ENCODE measurements at places on chromosomes 7 and 10. TPM values are rescaled to one million over a fixed set of nuclear protein-coding genes. Genes with fewer than 3 reads are reported as not detected.

GRCh38 chr10:74177140-74177677 lies 26.2 kb downstream of the ADK start:
- DNase-seq = no peak

- no peak for DNase-seq
Measured at GRCh38 chr7:94133460-94133859, 129.3 kb upstream of the BET1 start.

DNA sequence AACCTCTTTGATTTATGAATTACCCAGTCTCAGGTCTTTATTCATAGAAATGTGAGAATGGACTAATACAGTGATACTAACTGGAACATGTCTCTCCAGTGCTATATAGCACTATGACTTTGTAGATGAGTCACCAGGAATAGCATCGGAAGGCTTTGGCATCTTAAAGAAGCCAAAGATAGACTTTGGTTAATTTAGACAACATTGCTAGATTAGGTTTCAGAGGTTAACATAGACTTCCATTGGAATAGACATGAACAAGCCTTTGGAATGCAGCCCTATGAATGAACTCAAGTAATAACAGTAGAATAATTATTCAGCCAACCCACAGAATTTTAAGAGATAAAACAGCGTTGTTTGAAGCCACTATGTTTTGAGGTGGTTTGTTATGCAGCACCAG lies 169.2 kb downstream of the HGF start:
- DNase-seq = no peak

GRCh38 chr7:78301407-78301806 lies 502.8 kb downstream of the PHTF2 start:
- DNase-seq = no peak

DNA sequence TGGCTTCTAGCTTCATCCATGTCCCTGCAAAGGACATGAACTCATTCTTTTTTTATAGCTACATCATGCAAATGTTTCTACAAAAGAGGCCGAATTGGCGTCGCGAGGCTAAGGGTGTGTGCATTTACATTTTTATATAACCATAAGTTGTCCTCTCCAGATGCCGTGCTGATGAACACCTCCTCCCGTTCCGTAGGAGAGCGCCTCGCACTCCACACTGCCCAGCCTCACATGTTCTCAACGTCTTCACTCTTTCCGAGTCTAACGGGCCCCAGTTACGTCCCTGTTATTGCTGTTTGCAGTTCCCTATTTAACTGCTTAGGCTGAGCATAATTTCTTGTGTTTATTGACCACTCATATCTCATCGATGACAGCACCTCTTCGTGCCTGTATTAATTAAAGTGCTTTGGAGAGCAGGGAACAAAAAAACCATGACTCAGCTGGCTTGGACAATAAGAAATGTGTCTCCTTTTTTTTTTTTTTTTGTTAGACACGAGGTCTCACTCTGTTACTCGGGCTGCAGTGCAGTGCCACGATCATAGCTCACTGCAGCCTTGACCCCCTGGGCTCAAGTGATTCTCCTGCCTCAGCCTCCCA lies 113.5 kb upstream of the SDK1 start:
- DNase-seq = no peak

- no peak for DNase-seq
Measured at GRCh38 chr7:1060315-1061072, 16.1 kb downstream of the GPR146 start.

GRCh38 chr7:73954181-73954580 lies 73.8 kb upstream of the ELN start:
- DNase-seq = no peak

DNA sequence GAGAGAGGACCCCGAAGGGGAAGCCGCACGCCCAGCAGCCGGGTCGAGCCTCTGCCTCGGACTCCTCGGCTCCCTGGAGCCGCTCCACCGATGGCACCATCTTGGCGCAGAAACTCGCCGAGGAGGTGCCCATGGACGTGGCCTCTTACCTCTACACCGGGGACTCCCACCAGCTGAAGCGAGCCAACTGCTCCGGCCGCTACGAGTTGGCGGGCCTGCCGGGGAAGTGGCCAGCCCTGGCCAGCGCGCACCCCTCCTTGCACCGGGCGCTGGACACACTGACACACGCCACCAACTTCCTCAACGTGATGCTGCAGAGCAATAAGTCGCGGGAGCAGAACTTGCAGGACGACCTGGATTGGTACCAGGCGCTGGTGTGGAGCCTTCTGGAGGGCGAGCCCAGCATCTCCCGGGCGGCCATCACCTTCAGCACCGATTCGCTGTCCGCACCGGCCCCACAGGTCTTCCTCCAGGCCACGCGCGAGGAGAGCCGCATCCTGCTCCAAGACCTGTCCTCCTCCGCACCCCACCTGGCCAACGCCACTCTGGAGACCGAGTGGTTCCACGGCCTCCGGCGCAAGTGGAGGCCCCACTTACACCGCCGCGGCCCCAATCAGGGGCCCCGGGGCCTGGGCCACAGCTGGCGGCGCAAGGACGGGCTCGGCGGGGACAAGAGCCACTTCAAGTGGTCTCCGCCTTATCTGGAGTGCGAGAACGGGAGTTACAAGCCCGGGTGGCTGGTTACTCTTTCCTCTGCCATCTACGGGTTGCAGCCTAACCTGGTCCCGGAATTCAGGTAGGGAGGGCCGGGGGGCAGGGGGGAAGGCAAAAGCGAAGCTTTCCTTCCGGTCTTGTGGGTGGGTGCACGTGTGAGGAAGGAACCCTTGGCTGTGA lies 973 bp downstream of the GPR158 start:
- peak; percentile 20 for DNase-seq

- DNase-seq = no peak
Measured at GRCh38 chr10:11546581-11546980, 64.9 kb downstream of the USP6NL start.

GRCh38 chr10:15760681-15761080 lies 41.0 kb upstream of the ITGA8 start:
- no peak for DNase-seq

DNA sequence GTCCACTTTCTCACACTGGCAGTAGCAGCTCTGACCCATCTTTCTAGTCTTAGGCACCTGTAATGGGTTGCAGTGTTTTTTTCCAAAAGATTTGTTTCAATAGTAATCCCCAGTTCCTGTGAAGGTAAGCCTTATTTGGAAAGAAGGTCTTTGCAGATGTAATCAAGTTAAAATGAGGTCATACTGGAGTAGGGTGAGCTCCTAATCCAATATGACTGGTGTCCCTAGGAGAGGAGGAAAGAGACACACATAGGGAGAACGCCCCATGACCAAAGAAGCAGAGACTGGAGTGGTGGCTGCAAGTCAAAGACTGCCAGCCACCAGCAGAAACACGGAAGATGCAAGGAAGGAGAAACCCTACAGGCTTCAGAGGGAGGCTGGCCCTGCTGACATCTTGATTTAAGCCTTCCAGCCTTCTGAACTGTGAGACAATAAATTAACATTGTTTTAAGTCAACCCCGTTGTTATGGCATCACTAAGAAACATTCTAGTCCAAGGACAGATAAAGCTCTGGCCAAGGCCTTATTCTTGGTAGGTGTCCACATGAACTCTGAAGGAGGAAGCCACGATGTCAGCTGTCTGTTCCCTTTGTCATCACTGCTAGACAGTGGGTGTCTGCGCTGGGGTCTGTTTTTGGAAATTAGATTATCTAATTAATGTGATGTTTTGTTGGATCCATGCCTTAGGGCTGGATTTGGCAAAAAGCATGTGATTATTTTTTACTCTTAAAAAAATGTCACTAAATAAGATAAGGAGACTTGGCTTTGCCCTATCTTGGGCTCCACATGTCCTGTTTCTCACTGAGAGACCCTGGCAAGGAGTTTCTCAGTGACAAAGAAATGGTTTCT lies 214.9 kb downstream of the KCNMA1 start:
- no peak for DNase-seq

DNA sequence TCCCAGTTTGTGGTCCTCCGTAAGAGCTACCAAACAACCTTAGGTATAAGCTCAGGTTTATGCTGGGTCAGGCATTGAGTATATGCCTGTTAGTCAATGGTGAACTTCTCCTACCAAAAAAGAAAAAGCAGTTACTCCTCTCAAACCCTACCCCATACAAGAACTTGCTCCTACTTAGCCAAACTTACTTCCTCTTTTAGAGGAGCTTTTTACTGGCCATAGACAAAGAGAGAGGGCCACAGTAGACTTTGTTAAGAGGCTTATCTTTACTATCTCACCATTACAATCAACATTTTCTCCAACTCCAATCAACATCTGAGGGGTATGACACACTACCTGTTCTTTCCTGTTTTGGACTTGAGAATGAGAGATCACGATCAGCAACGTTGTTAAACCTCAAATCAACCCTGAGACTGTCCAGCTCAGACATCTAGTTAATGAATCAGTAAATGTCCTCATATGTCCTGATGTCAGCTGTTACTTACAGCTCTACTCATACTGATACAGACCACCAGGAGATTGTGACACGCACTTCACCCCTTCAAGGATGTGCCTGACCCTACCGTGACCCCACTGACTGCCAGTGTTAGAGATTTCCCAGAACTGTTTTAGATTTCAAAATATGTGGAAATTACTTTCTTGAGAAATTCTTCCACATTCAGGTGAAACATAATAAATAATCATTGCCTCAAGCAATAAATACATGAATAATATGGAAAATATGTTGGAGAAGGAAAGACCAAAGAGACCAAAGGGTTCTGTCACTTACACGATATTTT lies 18.4 kb upstream of the CCDC71L start:
- DNase-seq = no peak

DNA sequence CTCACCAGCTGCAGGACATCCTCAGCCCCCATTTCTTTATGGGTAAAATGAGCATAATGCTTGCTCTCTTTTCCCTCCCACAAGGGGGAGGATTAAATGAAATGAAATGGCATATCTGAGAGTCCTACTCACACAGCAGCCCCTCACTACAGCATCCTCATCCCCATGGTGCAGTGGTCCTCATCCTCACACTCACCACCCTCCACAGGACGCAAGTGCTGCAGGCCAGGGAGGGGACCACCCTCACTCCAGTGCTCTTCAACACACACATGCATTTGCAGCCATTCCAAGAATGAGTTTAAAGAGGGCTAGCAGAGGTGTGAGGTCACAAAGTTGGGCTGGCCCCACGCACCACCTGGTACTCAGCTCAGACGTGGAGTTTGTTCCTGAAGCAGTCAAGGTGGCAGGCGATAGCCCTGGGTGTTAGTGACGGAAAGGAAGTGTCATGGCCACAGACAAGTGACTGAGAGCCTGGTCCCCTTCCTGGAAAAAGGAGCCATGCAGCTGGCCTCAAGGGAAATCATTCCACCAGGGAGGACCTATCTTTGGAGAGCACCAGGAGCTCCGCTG lies 234.0 kb downstream of the TNS3 start:
- no peak for DNase-seq

GRCh38 chr10:31683682-31684081 lies 244.9 kb downstream of the ARHGAP12 start:
- no peak for DNase-seq

DNA sequence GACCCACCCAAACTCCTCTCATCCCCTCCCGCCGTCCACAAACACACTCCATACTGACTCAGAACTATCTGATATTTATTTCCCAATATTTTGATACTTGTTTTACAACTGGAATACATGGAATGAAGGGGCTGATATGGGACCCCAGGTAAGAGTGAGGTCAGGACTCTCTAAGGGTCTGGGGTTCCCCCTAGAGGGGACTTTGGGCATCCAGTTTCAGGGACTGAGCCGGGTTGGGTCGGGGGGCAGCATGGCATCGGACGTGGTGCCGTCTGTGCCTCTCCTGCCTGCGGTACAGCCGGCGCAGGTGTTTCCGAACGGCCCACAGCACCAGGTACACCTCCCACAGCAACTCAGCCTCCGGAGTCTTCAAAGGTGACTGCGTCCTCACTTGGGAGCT lies 7.5 kb downstream of the SPACDR start:
- no peak for DNase-seq

GRCh38 chr10:121659236-121659635 lies 61.0 kb upstream of the FGFR2 start:
- DNase-seq = no peak

- no peak for DNase-seq
Measured at GRCh38 chr10:101617102-101617823, 29.1 kb downstream of the DPCD start.

- no peak for DNase-seq
Measured at GRCh38 chr7:54116956-54117355, 425.2 kb upstream of the VSTM2A start.

DNA sequence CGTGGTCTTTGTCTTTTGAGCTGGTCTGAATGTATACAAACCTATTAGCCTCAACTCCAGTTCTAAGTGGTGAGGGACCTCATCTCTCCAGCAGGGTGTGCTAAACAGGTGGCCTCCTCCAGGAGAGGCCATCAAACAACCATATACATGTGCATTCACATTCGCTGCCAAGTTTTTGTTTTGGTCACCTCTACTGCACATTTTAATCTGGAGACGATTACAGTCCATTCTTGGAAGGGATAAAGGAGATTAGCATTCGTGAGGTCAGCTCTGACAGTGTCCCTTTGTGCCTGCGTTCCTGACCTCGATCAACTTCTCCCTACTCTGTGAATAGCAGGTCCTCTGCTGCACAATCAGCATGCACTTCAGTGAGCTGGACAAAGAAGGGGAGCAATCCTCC lies 60.8 kb downstream of the RHOBTB1 start:
- DNase-seq = no peak

DNA sequence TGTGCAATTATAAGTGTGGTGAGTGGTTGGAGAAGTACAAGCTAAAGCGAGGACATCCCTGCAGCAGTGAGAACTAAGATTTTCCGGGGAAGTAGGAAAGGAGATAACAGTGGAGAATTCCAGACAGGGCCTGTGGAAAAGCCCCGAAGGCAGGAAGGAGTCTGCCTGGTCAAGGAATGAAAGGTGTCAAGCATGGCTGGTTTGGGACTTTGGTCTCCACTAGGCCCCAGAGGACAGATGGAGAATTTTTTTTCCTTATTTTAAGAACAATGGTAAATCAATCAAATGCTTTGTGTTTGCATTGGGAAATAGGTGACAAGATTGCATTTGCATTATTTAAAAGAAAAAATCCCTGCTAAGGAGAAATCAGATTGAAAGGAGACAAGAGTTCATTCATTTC lies 3.2 kb upstream of the CEP55 start:
- no peak for DNase-seq

DNA sequence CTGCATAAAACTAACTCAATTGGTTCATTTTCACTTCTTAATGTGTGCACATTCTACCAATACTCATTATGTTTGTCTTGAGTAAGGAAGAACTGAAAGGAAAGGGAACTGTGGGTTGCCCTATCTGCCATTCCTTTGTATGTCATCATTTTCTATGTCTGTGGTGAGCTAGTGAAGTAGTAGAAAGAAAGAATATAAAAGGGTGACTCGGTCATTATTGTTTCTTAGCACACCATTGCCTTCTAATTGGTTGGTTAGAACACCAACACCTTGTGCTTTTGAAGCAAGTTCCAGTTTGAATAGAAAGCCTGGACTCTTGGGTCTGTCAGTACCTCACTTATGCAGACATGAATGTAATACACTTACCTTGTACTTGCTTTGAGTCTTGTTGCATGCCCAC lies 64.3 kb upstream of the MDFIC start:
- DNase-seq = no peak

Gene PHYHIPL
- total RNA-seq = 17.5 TPM

Gene BTAF1
- total RNA-seq = 41.7 TPM

Gene GPR26
- total RNA-seq = not detected

Gene PSMC2
- 122 TPM for total RNA-seq

Gene SSMEM1
- not detected for total RNA-seq

Gene GOLGA7B
- 0.36 TPM for total RNA-seq

Gene INPP5A
- total RNA-seq = 34.8 TPM

Gene ZNF438
- 3.5 TPM for total RNA-seq

Gene APBB1IP
- not detected for total RNA-seq

Gene ICA1
- total RNA-seq = 3.5 TPM

Gene METTL27
- 2.3 TPM for total RNA-seq

Gene THNSL1
- 6.5 TPM for total RNA-seq

Gene NUTM2B
- 1.8 TPM for total RNA-seq

Gene FZD8
- total RNA-seq = 3.5 TPM

Gene PON3
- not detected for total RNA-seq

Gene FAM200A
- 10.9 TPM for total RNA-seq

Gene BTBD16
- not detected for total RNA-seq
